ENCODE measurements at places on chromosomes 2 and 18.
A peak's percentile ranks its signal among the peaks of the same experiment; 100 is the strongest.

DNA sequence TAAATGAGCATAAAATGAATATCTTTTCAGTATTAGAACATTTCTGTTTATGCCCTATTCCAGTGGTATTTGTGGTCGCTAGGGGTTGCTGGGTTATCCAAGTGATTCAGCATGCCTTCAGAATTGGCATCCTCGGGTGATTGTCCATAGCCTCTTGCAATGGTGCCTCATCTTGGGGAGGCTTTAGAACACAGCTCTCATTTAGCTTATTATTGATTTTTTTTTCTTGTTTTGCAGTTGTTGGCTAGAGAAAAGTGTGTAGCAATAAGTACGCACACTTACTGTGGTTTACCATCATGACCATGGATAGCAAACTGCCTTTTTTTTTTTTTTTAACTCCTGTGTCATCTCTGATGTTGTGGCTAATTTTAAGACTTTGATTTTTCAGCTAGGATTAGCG is 33.6 kb downstream of the PLEKHA3 start:
- peak; percentile 8 for DNase-seq

- no peak for DNase-seq
These were observed 33.9 kb upstream of the FOSL2 start for GRCh38 chr2:28358668-28359201.

DNA sequence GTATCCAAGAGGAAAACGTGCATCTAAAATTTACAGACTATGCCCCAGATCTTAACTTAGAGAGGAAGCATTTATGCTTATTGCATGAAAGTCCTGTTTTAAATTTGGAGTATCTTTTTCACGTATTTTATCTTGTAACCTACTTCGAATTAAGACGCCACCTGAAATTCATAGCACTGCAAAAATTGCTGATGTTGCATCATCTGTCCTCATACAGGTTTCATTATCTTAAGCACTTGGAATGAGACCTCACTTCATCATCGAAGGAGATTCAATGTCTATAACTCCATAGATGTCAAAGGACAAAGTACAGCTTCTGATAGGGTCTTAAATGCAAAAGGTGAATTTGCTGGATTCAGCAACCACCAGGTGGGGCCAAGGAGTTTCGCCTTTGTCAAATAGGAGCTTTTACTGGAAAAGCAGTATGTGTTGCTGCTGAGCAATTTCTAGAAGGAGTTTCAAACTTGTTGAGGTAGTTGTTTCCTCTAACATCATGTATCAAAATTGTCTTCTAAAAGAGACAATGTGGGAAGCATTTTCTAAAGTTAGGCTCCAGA is 106.4 kb upstream of the CCDC85A start:
- peak; percentile 13 for DNase-seq

GRCh38 chr18:65124633-65125032 is 626.2 kb upstream of the CDH7 start:
- no peak for DNase-seq

GRCh38 chr2:154097833-154098398 is 226.2 kb downstream of the GALNT13 start:
- DNase-seq: no peak

DNA sequence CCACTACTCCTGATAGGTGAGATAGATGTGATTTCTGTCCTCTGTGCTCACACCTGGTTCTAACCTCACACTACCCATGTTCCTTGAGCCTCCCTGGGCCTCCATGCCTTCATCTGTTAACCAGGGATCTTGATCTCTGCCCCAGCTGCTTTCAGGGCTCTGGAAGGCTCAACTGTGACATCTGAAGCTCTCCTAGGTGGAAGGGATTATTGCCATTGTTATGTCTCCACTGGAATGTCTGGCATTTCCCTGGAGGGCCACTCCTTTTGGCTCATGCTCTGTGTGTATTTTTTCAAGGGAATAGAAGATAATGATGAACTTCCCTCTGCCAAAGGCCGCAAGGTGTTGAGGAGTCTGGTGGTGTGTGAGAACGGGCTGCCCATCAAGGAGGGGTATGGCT is 41.2 kb downstream of the PCARE start:
- DNase-seq: peak; percentile 79

DNA sequence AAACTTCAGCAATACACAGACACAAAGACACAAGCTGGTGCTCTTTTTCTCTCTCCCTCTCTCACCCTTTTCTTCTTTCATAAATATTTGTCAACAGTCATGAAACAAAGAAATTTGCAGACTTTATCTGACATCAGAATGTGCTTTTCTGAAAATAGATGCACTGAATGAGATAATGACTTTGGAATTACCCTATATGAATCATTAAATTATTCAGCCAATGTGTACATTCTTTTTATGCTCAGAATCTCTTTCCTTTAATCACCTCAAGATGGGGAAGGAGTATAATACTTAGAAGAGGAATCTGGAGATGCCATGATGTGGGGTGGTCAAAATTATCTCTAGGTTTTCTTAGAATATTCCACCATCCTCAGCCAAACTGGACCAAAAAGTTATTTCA is 289.9 kb downstream of the LRRTM1 start:
- DNase-seq: no peak

DNA sequence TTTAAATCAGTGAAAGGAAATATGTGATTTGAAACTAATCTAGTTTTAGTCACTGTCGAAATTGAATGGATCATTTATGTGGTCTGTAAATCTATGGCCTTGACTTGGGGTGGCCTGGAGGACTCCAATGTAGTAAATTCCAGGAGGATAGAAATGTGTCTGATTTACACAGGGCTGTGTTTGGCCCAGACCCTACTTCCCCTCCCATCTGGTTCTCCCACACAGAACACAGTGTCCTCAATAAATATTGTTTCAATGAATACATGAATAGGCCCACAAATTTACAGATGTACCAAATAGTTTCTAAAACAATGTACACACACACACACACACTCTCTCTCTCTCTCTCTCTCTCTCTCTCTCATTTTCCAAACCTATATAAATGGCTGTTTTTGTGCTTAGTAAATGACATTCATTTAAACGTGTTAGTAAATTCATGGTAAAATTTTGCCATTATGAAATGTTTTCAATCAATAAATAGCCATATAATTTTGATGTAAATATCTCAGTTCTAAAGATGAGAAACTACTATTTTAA is 1.9 kb downstream of the CCDC68 start:
- DNase-seq: no peak

DNA sequence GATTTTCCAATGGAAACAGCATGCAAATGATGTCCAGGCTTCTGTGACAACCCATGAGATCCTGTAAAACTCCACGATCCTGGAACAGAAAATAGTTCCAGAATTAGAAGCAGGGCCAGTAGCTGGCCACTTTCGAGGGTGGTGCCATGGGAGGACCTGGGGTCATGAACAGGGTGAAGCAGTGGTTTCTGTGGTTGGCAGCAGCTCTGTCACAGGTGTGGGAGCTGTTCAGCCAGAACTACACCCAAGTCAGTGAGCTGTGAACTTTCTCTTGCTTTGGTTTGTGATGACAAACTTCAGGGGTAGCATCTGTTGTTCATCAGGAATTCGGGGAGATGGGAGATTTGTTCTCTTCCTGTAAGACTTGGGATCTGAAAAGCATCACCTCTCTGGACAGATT is 314.4 kb upstream of the NT5C1B start:
- DNase-seq: no peak

DNA sequence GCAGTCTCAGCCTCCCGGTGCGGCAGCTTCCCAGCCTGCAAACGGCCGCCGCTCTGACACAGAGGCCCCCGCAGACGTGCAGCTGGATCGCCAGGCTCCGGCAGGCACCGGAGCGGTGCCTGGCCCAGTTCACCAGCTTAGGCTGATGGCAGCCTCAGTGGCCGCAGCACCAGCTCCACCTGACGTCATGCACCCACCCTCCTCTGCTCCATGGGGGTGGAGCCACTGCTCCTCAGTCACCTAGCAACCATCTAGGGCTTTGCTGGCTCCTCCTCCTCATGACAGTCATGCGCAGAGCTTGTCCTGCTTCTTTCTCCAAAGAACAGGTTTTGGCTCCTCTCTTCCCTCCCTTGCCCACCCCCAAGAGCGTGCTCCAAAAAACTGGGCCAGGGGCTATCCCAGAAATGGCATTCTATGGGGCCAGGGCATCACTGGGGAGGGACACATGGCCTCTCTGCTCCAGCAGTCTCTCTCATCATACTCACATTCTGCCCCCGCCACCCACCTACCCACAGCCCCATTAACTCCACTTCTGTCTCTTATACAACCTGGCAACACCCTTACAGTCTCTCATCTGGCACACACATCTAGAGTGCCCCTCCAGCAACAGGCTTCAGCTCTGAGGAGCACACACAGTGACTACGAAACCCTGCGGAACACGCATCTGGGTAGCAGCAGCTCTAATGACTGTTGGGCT is 5.5 kb downstream of the DCTN1 start:
- DNase-seq: peak; percentile 44

- DNase-seq: no peak
These were observed 101.4 kb downstream of the CDH2 start for GRCh38 chr18:28075501-28075900.

DNA sequence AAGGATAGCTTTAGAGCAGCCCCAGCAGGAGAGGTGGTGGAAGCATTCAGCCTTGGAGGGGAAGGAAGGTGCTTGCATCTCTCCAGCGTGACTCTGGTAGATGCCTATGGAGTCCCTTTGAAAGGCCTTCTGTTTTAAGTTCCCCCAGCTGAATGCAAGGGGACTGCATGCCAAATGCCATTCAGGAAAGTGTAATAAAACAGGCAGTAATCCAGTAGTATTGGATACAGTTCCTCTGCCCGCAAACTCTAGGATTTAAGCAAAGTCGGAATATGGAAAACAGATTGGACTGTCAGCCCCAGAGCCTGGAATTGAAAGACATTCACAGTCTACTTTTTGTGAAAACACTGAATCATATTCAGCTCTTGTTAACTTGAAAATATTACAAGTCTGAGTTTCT is 125.2 kb upstream of the GAREM1 start:
- DNase-seq: no peak

DNA sequence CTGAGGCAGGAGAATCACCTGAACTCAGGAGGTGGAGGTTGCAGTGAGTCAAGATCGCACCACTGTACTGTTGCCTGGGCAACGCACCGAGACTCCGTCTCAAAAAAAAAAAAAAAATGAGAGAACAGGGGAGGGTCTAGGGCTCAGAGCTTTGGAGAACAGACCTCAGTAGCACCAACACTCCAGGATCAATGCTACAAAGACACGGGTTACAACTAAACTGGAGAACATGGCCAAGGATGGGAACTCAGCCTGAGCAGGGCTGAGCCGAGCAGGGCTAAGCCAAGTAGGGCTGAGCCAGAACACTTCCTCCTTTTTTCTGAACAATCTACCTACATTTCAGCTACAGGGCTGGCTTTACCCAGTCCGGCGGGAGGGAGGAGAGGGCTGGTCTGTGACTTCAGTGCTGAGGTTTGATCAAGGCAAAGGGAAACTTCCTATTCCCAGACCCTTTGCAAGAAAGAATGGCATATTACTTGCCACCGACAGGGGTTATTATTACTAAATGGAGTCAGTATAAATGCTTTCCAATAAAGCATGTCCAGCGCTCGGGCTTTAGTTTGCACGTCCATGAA is 2.9 kb upstream of the CASP8 start:
- peak; percentile 48 for DNase-seq

DNA sequence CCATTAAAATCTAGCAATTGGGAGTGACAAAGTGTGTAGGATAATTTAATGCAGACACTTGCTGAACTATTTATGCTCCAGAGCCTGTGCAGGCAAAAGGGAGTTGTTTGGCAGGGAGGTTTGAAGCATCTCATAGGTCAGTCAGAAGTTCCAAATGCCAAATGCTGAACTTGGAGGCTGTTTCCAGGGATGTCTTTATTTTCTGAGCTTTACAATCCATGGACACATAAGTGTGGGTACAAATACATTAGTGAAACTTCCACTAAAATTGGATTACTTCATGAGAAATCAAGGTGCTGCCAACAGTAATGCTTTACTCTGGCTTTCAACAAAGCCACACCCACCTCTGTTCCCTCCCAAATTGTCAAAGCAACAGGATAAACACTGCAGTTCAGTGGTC is 422.1 kb upstream of the SETBP1 start:
- DNase-seq: no peak

GRCh38 chr2:102606353-102606752 is 13.0 kb upstream of the SLC9A2 start:
- no peak for DNase-seq

- DNase-seq: no peak
These were observed 6.7 kb upstream of the ACAA2 start for GRCh38 chr18:49819823-49820671.

- DNase-seq: no peak
These were observed 170.8 kb downstream of the RTP5 start for GRCh38 chr2:242040303-242040655.

GRCh38 chr2:216857131-216857550 is 2.7 kb downstream of the TNP1 start:
- peak; percentile 31 for DNase-seq

DNA sequence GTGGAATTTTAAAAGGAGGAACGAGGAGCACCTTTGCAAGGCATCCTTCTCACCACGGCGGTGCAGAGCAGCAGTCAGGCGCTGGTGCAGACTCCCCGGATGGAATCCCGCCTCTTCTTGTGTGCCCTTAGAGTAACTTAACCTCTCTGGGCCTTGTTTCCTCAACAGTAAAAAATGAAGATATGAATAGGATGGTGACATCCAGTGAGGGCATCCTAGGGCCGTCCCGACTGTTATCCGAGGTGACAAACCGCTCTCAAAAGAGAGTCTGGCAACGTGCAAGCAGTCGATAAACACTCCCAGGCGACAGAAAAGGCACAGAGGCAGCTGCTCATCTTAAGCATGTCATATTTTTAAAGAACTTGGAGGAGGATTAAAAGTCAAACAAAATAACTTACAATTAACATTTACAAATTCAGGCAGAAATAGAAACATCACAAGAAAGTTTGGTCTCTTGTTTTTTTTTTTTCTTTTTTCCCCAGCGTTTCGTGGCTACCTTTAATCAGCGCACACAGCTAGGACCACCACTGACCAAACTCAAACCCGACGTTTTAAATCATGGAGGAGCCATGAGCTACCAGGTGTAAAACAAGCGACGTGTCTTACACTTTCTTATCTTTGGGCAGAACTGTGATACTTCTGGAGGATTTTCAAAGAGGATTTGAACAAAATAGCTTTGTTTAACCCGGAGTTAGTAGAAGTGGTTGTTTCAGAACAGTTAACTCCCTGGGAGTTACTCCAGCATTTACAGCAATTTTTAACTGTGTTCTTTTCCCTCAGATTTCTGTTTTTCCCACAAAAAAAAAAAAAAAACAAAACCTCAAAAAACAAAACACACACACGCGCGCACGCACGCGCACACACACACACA is 2.1 kb downstream of the MBP start:
- no peak for DNase-seq

DNA sequence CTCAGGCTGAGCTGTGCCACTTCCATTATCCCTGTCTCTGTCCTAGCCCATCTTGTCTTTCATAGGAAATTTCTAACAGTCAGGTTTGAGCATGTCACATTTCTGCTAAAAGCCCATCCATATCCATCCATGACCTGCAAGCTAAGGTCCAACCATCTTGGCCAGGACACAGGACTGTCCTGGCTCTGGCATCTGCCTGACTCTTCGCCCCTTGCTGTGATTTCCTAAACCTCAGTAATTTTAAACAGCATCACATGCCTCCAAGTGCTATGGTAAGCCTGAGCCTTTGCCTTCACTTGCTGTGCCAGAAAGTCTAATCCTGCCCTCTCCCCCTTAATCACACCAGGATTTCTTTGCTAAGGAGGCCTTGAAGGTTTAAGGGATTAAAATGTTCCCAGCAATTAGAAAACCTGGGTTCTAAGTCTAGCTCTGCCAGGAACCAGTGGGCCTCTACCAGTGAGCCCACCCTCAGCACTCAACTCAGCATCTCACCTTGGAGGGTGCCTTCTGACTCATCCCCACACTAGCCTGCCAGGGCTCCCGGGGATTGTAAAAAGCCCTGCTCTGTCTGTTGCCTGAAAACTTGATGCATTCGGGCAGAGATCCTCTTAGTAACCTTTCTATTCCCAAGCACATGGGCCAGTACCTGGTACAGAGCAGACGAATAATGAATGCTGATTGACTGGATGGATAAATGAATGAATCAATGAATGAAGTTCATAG is 411.0 kb downstream of the LRATD1 start:
- DNase-seq: no peak

Measured in GM03348 (cell line).